Fibroblast of pulmonary artery (primary cell): ENCODE measurements at places on chromosomes 11 and 22.

DNA sequence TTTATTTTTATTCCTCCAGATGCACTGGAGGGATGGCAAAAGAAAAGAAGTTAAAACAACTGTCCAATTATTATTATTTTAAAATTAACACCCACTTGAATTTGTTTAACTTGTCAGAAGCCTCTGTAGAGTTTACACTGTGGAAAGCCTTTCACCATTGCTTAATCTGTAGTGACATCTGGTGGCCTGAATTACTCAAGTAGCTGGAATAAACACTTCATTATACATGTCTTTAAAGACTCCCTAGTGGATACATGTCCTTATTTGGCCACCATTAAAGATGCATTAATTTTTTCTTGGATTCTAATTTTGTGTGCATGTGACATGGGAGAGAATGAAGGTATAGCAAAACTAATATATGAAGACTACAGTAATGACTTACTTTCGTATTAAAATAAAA lies 1496.5 kb downstream of the FAM181B start:
- DNase-seq = peak; percentile 37

- no peak for DNase-seq
Measured at GRCh38 chr11:46102843-46103242, 18.4 kb downstream of the PHF21A start.

GRCh38 chr11:116888024-116888423 lies 50.6 kb upstream of the APOA1 start:
- peak; percentile 64 for DNase-seq

- no peak for DNase-seq
Measured at GRCh38 chr11:123227763-123228495, 32.9 kb upstream of the CLMP start.

DNA sequence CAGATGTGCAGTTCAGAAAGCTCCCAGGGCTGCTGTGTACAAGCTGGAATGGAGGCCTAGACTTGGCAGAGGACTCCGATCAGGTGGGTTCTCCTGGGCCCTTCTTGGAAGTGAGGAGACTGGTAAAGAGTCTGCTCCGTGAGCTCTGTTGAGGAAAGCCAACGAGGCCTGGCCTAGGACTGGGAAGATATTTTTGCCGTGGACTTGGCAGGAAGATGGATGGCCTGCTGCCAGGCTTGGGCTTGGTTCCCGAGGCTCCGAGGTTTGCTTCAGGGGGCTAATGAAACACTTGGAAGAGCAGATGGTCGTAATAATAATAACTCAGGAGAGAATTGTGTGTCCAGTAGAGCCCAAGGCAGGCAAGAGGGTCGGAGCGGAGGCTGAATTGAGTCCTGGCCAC lies 3.9 kb downstream of the GALR3 start:
- no peak for DNase-seq

- no peak for DNase-seq
Measured at GRCh38 chr22:49936973-49937757, 18.7 kb downstream of the CRELD2 start.

- no peak for DNase-seq
Measured at GRCh38 chr11:35197292-35197691, 58.3 kb downstream of the CD44 start.

DNA sequence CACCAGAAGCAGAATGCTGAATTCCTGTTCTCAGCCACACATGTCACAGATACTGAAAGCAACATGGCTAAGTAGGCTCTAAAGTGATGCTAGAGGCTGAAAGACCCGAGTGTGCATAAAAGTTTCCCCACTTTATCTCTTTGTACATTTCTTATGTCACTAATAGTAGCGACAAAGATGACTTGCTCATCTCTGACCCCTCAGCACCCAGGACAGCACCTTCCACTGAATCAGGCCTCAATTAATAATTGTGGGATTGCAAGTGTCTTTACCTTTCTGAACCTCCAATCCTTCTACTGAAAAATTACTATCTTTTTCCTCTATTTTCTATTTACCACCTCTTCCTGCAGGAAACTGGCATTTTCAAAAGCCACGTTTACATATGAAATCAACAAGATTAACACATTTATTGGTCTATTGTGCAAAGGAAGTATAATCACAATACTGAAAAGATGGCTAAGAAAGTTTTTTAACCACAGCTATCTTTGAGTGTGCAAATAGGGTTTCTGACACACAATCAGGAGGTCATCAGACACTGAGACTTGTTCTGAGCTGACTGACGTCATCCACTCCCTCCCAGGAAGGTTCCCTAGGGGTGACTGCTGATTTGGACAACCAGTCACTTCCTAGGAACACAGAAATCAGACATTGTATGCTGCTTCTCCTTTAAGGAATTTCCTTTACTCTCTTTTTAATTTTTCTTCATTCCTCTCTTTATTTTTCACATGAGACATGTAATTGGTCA lies 213.9 kb upstream of the ISX start:
- no peak for DNase-seq

DNA sequence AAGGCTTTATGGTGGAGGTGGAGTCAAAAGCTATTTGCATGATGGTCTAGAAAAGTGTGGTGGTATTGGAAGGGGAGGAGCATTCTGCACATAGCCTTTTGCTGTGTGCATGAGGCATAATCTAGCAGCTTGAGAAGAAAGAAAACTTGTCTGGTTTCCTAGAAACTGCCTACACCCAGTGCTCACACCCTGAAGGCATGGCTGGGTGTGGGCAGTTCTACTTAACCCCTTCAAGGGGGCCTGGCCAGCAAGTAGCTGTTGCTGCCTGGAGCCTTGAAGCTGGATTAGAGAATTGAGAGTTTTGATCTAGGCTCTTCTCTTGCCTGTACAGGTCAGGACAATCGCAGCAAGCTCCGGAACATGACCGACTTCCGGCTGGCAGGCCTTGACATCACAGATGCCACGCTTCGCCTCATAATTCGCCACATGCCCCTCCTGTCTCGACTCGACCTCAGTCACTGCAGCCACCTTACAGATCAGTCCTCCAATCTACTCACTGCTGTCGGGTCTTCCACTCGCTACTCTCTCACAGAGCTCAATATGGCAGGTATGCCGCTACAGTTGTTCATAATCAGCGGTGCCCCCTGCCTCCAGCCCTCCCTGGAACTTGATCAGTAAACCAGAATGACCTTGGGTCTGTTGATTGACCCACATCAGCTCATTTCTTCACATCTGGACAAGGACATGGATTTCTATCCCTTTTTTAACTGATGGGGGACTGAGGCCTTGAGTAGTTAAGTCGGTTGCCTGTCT lies 12.2 kb upstream of the GRK2 start:
- DNase-seq = no peak

DNA sequence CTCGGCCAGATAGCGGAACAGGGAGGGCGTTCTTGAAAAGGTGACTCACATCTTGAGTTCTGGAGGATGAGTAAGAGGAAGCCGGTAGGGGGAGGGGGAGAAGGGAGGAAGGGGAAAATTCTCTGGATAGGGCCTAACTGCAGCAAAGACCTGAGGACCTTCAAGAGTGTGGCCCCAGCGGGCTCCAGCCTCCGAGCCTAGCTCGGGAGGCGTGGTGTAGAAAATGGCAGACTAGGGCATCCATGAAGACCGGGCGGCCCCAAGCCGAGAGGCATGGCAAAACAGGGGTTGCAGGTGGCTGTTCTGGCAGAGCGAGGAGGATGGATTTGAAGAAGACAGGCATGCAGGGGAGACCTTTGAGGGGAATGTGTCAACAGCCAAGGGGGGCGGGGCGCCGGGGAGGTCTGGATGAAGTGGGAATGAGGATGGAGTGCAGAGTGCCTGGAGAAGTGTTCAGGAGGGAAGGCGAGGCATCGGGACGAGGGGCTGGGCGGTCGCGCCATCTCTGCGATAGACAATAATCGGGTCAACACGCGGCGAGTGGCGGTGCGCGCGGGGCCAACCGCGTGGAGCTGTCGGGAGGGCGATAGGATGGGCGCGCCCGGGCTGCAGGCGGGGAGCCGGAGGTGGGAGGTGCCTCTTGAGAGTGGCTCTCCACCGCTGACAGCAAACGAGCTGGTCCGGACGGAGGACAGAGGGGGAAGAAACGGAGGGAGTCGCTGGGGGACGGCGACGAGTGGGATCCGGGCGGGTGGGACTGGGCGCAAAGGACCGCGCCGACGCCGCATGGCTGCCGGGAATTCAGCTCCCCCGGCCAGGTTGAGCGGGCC lies 40.0 kb upstream of the CREB3L1 start:
- peak; percentile 92 for DNase-seq

DNA sequence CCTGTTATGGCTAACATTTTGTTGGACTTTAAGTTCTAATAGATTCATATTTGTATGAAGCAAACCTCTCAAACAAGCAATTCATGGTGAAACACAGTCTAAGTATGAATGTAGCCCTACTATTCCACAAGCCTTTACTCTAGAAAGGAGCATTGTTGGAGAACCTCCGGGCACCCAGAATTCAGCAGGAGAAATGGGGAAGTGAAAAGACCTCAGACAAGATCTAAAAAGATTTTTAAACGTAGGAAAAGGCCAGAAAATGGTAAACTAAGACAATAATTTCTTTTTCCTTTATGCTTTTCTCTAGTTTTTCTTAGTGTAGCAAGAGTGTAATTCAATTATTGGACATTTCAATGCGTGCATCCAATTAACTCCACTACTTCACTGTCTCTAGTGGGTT lies 426.4 kb downstream of the INSC start:
- DNase-seq = no peak

DNA sequence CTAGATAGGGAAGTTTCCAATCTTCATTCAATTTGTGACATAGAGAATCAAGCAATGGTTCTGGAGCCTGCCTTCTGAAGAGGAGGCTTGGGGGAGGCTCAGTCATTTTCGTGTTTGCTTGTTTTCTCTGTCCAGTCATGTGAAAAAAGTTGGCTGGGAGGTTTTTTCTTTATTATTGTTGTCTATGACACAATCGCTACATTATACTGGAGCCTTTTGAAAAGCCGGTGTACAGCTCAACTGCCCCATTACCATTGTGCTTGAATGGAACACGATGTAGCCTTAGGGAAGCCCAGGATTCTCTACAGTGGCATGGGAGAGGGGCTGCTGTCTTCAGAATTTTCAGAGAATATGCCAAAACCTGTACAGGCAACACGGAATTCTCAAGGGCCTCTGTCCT lies 57.9 kb upstream of the NCAM1 start:
- no peak for DNase-seq

DNA sequence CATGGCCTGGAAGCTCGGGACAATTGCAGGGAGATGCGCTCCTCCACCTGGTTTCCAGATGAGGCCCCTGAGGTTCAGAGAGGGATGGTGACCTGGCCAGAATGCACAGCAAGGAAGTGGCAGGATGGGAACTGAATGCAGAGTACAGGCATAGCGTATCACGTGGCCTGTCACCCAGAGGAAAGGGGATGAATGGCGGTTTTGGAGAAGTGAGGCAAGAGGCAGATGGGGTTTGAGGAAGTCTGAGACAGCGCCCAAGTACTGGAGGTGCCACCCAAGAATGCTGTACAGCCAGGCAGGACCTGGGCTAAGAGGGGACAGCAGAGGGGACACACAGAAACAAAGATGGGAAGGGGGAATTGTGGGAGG lies 4.9 kb downstream of the RAB3IL1 start:
- no peak for DNase-seq

GRCh38 chr11:75291741-75292140 lies 51.2 kb downstream of the TPBGL start:
- DNase-seq = no peak

DNA sequence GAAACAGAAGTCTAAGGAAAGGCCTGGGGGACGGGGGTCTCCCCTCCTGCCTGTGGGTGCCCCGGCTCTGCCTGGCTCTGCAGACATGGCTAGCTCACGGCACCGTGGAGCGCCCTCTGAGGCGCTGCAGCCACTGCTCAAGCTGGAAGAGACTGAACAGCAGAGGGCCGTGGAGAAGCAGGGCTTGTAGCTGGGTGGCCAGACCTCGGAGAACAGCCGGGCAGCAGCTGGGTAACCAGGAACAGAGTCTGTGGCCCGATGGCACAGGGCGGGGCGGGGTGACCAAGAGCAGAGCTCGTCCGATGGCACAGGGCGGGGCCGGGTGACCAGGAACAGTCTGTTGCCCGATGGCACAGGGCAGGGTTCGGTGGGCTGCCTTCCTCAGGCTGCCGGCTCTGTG lies 18.1 kb downstream of the RNH1 start:
- DNase-seq = no peak

DNA sequence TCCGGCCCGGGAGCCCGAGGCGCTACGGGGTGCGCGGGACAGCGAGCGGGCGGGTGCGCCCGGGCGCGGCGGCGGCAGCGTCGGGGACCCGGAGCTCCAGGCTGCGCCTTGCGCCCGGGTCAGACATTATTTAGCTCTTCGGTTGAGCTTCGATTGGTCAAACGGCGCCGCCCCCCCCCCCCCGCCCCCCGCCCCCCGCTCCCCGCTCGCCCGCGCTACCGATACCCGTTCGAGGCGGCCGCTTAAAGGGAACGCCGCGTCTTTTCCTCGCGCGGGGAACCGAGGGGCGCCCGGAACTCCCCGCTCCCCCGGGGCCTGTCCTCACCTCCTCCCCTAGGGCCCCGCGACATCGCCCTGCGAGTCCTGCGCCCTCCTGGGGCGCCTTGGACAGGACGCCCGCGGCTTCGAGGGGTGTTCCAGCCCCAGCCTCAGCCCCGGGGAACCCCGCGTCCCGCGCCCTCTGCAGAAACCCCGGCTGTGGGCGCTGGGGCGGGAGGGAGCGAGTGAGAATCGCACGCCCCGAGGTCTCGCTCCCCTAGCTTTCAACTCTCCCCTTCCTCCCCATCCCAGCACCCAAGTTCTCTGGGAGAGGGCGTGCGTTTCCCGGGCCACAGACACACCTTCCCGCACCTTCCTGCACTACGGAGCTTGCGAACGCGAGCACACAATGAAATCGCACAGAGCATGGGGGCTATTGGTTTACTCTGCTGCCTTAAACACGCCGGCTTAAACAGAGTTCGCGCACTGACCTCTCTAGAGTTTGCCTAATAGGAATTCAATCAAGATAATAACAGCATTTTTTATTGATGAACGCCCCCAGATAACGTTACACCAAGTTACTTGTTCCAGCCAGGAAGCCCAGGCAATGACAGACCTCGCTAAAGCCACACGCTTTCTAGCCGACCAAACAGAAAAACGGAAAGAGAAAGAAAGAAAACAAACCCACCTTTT lies at the start of gene BDNF:
TSS of gene BDNF (minus strand) at position 105 of the 951 bp plus-strand sequence. CDS start 41,891 bp downstream, outside the sequence.
- DNase-seq = peak; percentile 46

GRCh38 chr11:63986932-63987513 lies 785 bp downstream of the OTUB1 start:
- DNase-seq = no peak

- no peak for DNase-seq
Measured at GRCh38 chr11:68282141-68282860, 10.5 kb upstream of the C11orf24 start.

DNA sequence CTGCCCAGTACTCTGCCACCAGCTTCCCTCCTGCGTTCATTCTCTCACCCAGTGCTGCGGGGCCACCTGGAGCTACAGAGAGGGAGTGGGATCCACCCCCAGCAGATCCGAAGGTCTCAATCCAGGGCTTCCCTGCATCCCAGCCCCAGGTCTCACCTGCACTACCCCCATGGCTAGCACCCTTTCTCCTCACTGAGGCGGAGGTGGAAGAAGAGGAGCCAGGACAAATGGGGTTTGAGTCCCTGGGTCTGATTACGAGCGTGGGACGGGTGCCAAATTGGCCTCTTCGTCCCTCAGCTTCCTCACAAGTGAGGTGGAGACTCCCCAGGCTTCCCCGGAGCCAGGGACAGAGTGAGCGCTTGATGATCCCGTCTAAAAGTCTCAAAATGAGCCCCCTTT lies 64.2 kb downstream of the NFAM1 start:
- no peak for DNase-seq
